ENCODE measurements at places on chromosomes 5 and 9.

GRCh38 chr5:119873611-119874010 is 244.3 kb downstream of the FAM170A start:
- no peak for DNase-seq

- DNase-seq: no peak
Observed at GRCh38 chr5:36744773-36745589, 131.6 kb upstream of the NIPBL start.

DNA sequence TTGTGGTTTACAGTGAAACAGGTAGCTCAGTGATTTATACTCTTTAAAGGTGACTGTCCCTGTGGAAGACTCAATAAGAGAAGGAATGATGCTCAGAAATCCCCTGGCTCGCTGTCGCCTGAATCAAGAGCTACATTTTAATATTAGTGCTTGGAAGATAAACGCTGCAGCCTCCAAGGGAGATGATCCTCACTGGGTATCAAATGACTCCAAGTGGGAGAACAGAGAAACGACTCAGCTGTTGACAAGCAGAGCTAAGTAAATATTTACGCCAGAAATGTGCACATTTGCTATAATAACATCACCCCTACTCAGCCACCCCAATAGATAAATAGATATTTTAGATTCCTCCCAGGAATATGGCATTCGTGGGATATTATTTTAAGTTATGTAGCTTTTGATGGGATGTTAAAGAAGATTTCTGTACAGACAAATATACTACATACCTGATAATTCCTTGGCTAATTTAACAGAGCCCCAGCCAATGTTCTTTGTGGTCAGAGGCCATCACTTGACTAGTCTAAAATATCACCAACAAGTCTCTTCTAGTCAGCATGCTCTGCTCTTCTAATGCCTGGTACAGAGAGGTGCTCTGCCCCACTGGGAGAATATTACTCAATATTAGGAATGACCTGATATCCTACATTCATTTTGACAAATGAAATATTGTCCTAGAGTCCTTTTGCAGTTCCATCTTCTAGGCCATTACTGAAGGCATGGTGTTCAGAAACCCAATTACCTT is 18.3 kb upstream of the CCDC192 start:
- no peak for DNase-seq

DNA sequence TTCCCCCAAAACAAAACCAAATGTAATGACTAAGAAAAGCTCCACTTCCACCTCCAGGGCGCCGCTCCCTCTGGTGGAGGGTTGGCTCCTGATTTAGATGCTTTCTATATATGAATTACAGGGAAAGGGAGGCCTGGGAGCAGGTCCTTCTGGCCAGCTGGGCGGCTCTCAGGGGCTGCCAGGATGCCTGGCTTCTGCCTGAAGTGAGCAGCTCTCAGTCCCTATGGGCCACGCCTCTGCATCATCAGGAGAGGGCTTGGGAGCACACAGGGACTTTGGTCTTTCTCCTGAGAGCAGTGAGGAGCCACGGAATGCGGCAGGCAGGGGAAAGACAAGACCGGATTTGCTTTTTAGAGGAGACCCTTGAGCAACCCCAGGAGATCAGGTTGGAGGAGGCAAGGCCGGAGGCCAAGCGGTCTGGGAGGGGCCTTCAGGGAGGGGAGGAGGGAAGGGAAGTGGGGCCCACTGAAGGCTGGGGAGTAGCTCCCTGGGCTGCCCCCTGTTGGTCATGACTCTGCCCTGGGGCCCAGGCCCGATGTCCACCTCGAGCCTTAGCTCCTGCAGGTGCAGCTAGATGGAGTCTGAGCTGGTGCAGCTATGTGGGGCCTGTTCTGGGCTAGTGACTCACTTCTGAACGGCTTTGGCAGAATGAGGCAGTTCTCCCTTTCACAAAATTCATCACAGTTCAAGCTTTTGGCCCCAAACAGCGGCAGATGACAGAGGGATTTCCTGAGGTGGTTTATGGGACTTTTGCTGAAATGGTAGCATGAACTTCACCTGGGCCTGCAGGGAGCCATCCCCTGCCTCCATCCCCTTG is 11.3 kb upstream of the GRHPR start:
- no peak for DNase-seq

- DNase-seq: no peak
Observed at GRCh38 chr9:137326445-137327065, 24.5 kb upstream of the NRARP start.

- no peak for DNase-seq
Observed at GRCh38 chr9:8558176-8558575, 758.6 kb upstream of the DMAC1 start.

Measured in cortex of kidney (tissue), 1 donor.